ENCODE measurements at places on chromosomes 5 and 9.

DNA sequence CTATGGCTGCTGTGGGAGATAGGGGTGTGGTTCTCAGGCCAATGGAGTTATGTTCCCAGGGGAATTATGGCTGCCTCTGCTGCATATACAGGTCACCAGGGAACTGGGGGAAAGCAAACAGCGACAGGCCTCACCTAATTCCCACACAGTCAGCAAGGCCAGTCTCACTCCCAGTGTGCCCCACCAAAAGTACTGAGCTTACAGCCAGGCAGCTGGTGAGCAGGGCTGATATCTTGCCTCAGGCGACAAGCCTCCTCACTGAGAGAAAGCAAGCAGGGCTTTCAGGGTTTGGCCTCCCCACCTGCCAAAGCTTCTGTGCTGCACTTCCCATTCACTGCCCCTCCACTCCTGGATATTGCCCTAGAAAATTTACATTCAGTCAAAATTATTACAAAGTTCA lies 273.8 kb upstream of the TARS1 start:
- DNase-seq: no peak

DNA sequence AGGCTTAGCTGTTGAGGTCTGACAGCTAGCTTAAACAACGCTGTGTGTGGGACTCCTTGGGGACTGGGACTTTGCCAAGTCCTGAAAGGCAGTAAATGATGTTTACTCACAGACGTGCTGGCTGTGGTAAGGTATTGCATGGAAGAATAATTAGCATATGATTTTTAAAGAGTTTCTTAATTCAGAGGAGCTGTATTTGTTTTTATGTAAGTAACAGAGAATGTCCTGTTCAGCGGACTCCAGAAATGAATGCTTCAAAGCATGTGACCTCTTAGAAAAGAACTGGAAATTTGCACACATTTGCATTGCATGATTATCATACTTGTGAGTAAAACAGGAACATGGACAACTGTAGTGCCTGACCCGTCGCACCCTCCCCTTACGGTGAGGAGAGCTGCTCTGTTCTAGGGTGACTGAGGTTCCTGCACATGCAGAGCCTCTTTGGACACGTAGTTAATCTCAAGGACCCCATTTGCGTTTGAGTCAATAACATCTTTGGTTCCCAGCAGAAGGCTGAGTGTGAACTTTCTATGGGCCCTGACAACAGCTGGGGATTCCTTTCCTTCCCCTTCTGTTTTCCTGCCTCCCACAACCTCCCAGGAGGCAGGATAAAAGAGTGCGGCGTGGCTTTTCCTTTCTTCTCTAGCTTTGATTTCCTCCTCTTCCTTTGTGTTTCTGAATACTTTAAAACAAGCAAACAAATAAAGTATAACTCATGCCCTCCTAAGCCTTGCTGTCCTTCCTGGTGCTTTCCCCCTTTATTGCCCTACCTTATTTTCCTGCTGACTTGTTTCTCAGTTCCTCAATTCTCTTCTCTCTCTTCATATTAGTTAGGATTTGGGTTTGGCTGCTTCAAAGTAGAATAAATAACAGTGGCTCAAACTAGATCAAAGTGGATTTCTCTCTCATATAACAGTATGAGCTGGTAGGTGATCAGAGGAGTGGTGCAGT lies 157.2 kb upstream of the CD180 start:
- DNase-seq: no peak

DNA sequence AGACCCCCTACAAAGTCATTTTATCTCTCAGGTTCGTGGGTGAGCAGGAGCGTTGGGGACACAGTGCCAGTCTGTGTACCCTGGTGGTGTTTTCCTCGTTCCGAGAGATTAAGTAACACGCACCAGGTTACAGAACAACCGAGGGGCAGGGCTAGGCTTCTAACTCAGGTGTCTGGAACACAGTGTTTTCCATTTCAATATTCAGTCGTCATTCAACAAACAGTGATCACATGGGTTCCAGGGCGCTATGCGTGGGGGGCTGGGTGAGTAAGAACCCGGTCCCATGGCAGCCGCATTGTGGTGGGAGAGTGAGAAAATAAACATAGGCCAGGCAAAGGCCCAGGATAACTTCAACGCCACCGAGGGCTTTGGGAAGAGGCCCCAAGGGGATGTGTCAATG lies 55.9 kb upstream of the RNU6ATAC start:
- DNase-seq: no peak

DNA sequence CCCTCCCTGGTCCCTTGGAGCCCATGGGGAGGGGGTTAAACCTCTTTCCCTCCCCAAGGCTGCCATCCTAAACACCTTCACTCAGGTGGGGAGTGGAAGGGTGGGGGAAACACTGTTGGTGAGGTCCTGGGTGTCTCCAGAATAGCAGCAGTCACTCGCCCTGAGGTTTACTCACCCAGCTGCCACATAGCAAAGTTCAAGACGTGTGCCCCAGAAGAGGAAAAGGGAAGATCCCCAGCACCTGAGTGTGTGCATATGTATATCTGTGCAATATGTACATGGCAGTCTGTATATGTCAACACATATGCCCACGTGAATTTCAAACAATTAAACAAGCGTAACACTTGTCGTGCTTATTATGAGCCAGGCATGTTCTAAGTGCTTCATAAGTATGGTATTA lies 31.3 kb upstream of the SMU1 start:
- no peak for DNase-seq

DNA sequence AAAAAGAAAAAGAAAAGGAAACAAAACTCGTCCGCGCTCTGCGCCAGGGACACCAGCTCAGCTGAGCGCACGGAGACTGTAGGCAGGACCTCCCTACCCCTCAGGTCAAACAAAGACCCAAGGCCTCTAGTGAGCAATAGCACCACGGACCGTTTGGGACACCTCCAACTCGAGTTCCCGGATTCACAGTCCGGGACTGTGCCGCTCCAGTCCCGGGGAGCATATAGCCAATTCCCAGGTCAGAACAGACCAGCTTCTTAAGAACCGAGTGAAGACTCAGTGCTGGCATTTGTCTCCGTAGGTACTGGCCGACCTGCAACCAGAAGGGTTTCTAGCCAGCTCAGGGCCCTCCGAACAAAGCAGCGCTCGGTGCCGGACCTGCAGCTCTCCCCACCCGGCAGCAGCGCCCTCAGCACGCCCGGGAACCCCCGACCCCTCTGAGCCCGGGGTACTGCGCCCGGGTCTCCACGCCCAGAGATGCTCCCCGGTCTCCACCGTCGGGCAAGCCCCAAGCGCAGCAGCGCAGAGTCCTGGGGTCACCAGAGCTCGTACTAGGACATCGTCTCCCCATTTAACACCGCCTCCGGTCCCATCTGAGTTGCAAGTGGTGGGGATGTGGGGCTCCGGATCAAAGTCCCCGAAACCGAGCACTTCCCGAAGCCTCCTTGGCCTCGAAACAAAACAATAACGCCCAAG lies 591 bp downstream of the ABCA1 start:
- no peak for DNase-seq

- DNase-seq: no peak
These were observed 289.6 kb downstream of the GLIS3 start for GRCh38 chr9:4010309-4010708.

GRCh38 chr9:35679766-35680330 lies 6.1 kb downstream of the CA9 start:
- DNase-seq: no peak

DNA sequence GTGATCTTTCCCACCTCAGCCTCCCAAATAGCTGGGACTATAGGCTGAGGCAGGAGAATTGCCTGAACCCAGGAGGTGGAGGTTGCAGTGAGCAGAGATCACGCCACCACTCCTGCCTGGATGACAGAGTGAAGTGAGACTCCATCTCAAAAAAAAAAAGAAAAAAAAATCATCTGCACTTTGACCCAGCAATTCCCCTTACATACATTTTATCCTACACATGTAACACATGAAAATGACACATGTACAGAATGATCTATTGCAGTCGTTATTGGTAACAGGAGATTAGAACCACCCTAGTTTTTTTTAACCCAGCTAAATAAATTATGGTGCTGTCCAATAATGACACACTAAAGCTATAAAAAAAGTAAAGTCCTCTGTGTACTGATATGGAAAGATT lies 14.2 kb downstream of the RUFY1 start:
- DNase-seq: no peak

DNA sequence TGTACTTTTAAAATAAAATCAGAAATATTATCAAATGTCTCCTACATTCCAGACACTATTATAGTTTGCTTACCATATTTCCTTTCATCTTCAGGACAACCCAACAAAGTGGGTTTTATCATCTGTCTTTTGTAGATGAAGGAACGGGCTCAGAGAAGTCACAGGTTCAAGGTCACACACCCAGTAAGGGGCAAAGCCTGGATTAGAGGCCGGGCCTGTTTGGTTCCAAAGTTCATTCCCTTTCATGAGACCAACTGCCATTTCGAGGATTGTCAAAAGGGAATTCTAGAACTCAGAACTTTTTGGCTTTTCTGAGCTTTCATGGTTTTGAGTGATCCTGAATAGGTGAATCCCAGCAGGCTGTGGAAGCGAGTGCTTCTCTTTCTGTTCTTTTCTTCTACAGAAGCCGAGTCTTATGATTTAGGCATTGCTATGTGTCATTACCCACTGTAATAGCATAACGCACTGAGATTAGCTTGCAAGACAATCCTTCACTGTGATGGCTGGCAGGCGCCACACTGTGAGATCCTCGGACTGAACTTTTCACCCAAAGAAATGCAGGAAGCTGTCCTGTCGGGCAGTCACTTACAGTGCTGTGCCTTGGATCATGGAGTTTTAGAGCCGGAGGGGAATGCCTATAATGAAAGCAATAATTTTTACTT lies 43.8 kb upstream of the ANKH start:
- no peak for DNase-seq

DNA sequence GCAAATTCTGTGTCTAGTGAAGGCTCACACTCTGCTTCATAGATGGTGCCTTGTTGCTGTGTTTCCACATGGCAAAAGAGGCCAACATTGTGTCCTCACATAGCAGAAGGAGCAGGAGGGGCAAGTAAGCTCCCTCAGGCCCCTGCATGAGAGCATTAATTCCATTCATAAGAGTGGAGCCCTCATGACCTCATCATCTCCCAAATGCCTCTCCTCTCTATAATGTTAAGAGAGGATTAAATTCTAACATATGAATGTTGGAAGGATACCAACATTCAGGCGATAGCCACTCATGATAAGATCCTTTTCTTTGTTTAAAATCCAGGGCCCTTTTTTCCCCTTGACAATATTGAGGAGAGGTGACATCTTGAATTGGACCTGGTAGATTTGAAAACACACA lies 35.2 kb upstream of the PAM start:
- no peak for DNase-seq

DNA sequence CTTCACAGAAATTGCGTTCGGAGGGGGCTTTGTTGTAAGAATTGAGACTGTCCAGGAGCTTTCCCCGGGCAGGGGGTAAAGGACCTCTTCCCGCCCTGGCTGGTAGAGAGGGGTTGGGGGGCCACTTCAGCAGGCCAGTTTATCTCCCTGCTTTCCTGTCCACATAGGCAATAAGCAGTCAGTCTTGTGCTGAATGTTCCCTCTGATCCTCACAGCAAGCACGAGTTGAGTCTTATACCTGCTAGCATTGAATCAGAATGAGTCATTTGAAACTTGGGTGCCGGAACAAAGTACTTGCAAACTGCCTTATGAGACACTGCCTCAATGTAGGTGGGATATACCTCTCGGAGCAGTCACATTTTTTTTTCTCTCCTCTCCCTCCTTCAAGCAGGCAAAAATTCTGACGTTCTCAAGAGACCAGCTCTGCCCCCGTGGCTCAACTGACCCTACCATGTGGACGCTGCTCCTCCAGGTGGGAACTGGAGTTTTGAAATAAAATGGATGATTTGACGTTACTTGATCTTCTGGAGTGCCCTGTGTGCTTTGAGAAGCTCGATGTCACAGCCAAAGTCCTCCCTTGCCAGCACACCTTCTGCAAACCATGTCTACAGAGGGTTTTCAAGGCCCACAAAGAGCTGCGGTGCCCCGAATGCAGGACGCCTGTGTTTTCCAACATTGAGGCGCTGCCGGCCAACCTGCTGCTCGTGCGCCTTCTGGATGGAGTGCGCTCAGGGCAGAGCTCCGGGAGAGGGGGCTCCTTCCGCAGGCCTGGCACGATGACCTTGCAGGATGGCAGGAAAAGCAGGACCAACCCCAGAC lies 1.3 kb downstream of the SH3RF2 start:
- DNase-seq: no peak

- DNase-seq: no peak
These were observed 64.7 kb downstream of the STK10 start for GRCh38 chr5:172123269-172123692.

- DNase-seq: no peak
These were observed 80.4 kb downstream of the TEK start for GRCh38 chr9:27189426-27189825.

GRCh38 chr9:73137286-73137899 lies 14.3 kb upstream of the ANXA1 start:
- no peak for DNase-seq

GRCh38 chr5:41418220-41419031 lies 92.0 kb downstream of the PLCXD3 start:
- no peak for DNase-seq

DNA sequence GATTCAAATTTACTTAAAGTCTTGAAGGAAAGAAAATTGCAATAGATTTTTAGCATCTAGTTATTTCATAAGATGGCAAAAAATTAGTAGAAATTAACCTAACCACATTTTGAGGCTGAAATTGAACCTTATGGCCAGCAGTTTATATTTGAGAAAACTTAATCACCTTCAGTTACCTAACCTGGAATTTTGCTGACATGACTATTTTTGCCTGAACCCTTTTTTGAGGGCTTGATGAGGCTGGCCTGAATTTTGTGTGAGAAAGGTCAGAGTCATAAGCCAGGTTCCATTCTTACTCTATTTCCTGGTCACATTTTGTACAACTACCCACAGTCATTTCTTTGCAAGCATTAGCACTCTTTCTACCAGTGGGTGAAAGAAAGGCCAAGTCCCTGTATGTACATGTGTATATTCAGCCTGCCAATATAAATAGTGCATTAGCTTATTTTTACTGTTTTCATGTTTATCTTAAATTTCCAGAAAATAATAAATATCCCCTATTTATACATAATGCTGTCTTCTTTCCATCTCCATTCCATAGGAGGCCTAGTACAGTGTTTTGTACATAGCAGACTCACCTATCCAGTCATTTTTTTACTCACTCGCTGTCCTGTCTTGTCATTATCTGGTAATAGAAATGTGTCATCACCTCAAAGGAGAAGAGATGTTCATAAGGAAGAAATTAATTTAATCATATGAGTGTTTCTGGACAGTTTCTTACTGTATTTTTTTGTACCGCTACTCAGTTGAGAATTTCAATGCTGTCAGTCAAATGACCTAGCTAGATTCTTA lies 108.4 kb upstream of the SGCD start:
- DNase-seq: no peak

DNA sequence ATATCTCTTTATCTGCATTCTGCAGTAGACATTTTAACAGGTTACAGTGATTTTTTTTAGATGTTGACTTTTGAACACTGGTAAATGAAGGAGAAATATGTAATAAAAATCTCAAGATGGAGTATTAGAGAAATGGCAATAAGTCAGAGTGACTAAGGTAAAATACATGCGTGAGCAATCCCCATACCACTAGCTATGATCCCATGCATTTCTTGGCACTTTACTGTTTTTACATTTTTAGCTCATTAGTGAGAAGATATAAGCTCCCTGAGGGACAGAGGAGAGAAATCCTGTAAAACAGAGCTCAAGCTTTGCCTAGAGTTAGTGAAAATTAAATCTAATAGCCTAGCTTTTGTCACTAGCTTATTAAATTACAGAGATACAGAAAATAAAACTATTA lies 181.9 kb upstream of the TRPM3 start:
- DNase-seq: no peak

GRCh38 chr5:61730866-61731265 lies 398.8 kb downstream of the ZSWIM6 start:
- DNase-seq: no peak

Measured in stimulated activated CD8-positive, alpha-beta memory T cell treated with anti-CD3 and anti-CD28 coated beads, Interleukin-7, amount 100 ng/mL, for 1 hour (primary cell).